Stimulated activated effector memory CD8-positive, alpha-beta T cell treated with anti-CD3 and anti-CD28 coated beads, Interleukin-12 subunit alpha, Interleukin-12 subunit beta, amount 100 ng/mL, for 72 hours (primary cell): ENCODE measurements at places on chromosomes 4 and X.

DNA sequence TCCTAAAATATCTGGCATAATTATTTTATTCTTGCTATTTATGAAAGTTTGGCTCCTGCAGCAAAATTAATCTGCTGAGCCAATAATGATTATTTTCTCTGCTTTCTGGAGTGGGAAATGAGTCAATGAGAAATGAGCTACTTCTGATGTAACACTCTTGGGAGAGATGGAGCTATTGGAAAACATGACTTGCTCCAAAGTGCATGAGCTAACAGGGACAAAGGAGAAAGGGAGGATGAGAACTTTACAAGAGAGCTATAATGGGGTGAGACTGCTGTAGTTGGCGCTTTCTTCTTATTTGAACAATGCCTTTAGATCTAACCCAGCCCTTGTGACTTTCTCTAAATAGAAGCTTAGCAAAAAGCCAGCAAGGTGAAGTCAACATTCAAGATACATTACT, 615.1 kb downstream of the ANKRD50 start:
- no peak for DNase-seq

DNA sequence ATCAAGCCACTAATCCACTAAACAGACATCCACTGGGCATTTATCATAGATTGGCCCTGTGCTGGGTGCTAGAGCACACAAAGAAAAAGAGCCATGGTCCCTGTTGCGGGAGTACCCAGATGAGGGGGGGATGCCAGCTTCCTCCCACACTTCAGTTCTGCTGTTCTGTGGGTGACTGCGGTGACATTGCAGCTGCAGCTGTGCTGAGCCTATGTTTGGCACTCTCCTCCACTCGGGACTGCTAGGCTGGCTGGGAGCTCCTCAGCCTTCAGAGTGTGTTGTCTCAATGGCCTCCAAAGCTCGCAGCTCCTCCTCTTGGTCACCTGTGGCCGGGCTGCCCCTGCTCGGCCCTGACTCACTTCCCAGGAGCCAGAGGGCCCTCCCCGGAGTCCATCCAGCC, 173.2 kb downstream of the CLCN4 start:
- DNase-seq: no peak

GRCh38 chr4:154731756-154732155, 12.0 kb upstream of the LRAT start:
- DNase-seq: no peak

GRCh38 chrX:135973548-135974278, at the start of gene MMGT1:
Gene MMGT1 (minus strand): TSS chrX:135973988. CDS start chrX:135973675, 313 bp downstream.
- DNase-seq: peak; percentile 59

DNA sequence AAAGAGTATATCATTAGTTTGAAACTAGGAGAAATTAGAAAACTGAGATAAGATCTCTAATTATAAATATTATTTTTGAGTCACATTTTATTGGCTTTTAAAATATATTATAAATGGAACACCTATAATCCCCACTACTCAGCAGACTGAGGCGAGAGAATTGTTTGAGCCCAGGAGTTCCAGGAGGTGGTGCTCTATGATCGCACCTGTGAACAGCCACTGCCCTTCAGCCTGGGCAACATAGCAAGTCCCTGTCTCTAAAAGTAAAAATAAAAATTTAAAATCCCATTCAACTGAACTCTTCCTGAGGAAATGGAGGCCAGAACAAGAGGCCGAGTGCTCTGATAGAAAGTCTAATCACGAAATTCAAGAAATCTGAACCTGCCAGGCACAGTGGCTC, 6.3 kb upstream of the C4orf36 start:
- no peak for DNase-seq

DNA sequence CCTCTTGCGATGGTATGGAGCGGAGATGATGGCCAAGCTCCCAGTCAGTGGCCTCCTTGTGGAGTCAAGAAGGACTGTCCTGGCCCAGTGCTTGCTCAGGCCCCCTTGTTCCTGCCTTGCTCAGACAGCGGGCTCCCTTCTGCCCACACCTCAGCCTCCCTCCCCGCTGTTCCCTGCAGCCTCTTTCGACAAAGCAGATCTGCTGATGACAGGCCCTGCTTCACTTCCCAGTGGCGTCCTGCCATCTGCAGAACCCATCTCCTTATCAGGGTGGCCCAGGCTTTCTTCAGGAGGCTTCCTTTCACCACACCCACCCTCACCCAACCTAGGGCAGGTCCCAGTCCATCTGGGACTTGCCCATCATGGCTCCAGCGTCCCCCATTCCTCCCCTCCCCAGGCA, 80.0 kb downstream of the CLDN34 start:
- no peak for DNase-seq

DNA sequence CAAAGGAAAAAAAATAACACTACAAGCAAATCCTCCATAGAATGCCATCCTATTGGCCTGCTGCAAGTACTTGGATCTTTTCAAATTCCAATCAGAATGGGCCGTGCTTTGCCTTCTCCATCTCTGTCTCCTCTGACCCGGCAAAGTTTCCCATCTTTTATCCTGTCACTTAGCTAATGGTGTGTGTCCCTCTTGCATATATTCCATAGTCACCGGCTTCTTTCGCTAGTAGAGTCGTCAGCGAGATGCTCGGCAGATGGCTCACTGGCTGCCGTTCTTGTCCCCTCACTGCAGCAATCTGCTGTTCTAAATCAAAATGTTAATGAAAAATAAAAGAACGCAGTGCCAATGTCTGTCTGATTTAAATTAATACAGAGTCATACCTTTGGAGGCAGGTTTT, 22.1 kb downstream of the GRIA3 start:
- DNase-seq: no peak

- no peak for DNase-seq
Observed at GRCh38 chrX:72057331-72057730, 74.4 kb downstream of the RTL5 start.

GRCh38 chr4:166064721-166065120, 191.7 kb downstream of the TLL1 start:
- no peak for DNase-seq

- DNase-seq: no peak
Observed at GRCh38 chr4:12399781-12400180, 971.1 kb upstream of the HS3ST1 start.

DNA sequence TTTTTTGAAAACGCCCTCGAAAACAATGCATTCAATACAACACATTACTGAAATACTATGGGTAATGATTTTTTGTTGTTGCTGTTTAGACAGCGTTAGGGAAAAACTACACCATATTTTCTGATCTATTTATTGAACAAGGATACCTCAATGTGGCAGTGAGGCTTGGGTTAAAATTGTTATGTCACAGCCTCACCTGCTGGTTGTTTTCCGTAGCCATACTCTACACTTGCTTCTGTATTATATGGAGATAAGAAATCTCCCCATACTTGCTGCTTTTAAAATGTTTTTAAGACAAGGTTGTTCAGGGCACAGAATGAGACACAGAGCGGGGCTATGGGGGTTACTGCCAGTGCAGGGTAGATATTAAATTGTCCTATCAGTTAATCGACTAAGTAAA, 221.6 kb upstream of the FTHL17 start:
- DNase-seq: no peak

DNA sequence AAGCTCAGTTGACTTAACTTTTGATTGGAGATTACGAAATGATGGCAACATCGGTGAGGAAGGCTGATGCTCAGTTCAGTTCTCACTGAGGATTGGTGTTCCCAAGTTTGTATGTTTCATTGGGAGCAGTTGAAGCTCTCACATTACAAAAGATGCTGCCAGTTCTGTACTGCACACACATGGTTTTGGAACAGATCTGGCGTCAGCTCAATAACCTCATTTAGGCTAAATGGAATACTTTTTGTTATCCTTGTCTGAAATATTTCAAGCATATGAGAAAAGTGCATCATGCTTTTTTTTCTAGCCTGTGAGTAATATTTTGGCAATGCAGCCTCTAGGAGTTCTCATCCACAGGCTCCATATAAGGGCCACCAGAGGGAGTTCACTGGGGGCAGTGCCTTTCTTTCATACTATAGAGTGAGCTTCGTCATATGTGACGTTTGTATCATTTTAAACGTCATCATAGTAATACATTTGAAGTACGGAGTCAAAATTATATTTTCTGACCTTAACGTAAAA, 4.1 kb downstream of the ENPEP start:
- DNase-seq: no peak

- no peak for DNase-seq
Observed at GRCh38 chrX:33457102-33457501, 245.8 kb upstream of the DMD start.

DNA sequence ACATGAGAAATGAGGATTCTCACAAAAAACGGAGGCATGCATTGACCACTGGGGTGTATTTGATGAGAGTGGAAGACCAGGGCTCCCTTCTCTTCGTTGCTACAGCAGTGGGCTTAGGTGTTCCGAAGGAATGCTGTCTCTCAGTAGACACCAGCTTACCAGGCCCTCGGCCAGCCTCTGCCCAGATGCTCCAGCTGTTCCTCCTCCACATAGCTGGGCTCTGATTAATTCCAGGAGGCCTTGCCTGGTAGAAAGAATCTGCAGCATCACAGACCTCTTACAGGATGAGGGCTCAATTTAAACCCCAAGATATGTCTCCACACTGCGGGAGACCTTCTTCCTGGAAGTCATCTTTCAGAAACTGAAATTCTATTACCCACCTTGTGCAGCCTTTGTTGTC, 346.6 kb upstream of the TENM3 start:
- no peak for DNase-seq

DNA sequence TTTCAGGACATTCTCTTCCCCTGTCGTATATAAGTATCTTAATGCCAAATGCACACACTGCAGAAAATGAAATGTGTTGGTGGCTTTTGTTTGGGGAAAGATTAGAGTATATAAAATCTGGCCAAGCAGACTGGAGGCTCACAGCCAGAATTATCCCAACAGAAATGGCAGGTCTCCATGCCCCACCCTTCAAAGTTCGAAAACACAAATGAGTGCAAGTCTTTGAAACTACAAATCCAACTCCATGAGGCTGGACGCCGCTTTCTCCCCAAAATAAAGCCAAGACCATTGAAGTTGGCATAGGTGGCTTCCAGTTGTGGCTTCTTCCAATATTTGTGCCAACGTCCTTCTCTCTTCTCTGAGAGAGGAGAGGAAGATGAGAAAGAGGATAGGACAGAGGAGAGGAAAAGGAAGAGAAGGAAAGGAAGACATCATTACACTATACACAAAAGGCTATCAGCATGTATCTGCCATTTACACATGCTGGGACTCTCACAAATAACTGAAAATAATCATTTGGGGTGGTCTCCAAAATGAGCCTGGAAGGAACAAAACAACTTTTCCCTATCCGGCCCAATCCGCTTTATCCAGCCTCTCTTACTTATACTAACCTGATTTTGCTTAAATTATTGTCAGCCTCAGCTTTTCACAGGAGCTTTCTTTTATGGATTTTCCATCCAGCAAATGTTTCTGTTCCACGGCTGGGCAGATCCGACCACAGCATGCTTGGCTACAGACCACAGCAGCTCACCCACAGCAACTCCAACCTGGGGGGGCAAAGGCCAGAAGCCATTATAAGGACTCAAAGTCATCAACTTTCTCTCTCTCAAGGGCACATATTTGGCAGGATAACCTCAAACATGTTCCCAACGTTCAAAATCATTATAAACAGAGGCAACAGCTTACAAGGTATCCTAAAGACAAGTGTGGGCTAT, 71.7 kb downstream of the APBB2 start:
- no peak for DNase-seq

DNA sequence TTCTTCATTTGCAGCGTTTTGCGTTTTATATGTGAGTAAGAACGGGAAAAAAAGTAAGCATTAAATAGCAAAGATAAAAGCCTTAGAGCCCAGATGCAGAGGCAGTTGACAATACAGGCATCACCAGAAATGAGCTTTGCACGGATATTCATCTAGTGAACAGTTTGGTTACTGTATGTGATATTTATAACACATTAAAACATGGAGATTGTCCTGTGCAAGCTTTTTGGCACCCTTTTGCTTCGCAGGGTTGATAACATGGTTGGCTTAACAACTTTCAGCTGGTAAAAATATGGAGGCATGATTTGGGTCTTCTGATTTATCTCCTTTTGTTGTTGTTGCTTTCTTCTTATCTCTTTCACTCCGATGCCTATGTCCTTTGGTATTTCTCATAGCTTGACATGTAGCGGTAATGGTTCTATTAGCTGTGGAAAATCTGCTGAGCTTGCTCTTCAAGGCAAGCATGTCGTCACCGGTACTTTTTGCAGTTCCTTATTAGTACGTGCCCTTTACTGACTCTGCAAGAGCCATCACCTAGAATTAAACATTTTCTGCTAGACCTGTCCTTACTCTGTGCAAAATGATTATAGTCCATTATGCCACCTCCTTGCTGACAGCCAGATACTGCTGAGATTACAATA, 102.9 kb downstream of the PCDH7 start:
- DNase-seq: no peak

- DNase-seq: no peak
Observed at GRCh38 chrX:48998391-48998790, 3.7 kb downstream of the GRIPAP1 start.

- DNase-seq: no peak
Observed at GRCh38 chrX:518319-518718, 112.3 kb upstream of the SHOX start.

- no peak for DNase-seq
Observed at GRCh38 chr4:124635331-124635730, 77.2 kb downstream of the ANKRD50 start.

GRCh38 chr4:52059372-52059771, 8.3 kb downstream of the SPATA18 start:
- DNase-seq: no peak

- DNase-seq: no peak
Observed at GRCh38 chrX:22247169-22247568, 25.5 kb upstream of the CBLL2 start.

DNA sequence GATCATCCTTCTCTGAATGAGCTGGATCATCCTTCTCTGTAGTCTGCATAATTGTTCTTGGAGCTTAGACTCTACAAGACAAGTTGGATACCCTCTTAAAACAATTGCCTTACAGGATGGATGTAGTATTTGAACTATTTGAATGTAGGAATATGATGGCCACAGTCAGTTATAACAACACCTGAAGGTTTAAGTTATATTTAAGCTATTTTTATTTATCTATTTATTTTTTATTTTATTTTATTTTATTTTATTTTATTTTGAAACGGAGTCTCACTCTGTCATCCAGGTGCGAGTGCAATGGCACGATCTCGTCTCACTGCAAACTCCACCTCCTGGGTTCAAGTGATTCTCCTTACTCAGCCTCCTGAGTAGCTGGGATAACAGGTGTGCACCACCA, 149.9 kb upstream of the SLIT2 start:
- DNase-seq: no peak

- no peak for DNase-seq
Observed at GRCh38 chr4:81040012-81040659, 9.6 kb downstream of the BMP3 start.

DNA sequence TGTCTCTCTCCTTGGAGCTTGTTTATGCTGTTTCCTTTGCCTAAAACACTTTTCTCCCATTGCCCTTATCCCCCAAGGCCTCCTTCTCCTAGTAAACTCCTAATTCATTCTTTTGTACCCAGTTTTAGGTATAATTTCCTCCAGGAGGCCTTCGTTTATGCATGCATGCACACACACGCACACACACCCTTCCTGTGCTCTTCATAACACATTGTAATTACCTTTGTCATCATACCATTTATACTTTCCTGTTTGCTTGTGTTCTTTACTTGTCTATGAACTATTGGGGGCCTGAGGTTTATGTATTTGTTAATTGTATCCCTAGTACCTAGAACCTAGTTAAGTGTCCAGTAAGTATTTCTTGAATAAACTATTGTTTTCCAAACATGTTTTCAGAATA, 45.5 kb downstream of the XIAP start:
- no peak for DNase-seq
